ENCODE measurements at places on chromosomes 5 and 9.

GRCh38 chr5:34626751-34627150, 29.4 kb upstream of the RAI14 start:
- no peak for DNase-seq

DNA sequence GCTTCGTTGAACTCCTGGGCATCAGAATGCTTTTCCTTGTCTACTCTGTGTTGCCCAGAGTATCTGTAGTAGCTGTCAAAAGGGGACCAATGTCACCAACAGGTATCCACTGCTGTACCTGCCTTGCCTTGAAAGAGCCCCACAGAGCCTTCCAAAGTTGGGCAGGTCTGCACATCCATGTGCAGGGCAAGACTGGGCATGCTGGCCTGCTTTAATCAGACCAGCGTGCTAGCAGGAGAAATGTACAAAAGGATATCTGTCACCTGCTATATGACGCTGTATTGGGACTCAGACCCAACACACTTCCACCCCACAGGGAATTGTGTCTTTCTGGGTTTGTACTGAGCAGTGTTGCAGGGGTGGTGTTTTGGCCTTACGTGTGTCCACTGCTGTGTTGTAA, 11.9 kb downstream of the DELE1 start:
- DNase-seq, result no peak

DNA sequence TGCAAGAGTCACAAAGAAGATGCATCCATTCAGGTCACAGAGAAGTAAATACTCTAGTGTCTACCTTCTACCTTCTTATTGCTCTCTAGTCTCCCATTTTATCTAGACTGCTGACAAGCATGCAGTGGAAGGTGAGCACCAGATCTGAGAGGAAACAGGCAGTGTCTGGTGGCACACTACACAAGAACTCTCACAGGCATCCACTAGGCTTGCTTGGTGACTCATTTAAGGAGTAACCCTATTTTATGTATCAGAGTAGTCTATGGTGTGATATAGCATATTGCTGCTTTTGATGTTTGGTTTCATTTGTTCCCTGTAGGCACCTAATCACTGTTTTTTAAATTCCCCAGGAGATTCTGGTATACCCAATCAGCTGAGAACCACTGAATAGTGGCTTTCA, 1.6 kb upstream of the THBS4 start:
- DNase-seq, result no peak

DNA sequence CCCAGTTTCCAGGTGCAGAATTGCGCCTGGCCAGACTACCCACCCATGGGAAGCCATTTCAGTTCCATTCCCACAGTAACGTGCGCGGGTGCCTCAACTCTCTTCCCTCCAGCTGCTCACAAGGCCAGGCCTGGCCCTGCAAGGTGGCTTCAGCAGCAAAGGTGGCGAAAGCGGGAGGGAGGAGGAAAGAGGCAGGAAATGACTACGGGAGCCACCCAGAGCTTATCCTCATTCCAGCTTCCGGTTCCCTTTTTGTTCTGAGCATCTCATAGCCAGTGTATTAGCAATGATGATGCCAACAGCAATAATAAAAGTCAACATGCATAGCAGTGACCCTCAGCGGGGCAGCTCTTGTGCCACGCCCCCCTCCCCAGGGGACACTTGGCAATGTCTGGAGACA, 101.5 kb upstream of the BOD1 start:
- no peak for DNase-seq

DNA sequence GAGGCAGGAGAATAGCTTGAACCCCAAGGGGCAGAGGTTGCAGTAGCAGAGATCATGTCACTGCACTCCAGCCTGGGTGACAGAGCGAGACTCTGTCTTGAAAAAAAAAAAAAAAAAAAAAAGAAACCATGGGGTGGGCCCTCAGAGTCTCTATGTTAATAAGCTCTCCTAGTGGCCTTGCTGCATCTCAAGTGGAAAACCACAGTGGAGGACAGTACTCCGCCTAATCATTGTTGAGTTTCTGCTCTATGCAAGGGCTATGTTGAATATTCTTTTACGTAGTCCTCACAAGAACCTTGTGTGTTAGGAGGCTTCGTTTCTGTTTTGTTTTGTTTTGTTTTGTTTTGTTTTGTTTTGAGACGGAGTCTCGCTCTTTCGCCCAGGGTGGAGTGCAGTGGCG, 48.9 kb downstream of the TJP2 start:
- DNase-seq, result no peak

- DNase-seq, result no peak
These were observed 512.9 kb downstream of the EFNA5 start for GRCh38 chr5:107157809-107158208.

- no peak for DNase-seq
These were observed 277.7 kb upstream of the PCSK5 start for GRCh38 chr9:75612754-75613153.

- no peak for DNase-seq
These were observed 1.6 kb downstream of the ANXA2R start for GRCh38 chr5:43038496-43038989.

- no peak for DNase-seq
These were observed 153.7 kb downstream of the NDUFS4 start for GRCh38 chr5:53713978-53714666.

GRCh38 chr9:97529363-97530076, 28.1 kb downstream of the TMOD1 start:
- DNase-seq, result no peak

DNA sequence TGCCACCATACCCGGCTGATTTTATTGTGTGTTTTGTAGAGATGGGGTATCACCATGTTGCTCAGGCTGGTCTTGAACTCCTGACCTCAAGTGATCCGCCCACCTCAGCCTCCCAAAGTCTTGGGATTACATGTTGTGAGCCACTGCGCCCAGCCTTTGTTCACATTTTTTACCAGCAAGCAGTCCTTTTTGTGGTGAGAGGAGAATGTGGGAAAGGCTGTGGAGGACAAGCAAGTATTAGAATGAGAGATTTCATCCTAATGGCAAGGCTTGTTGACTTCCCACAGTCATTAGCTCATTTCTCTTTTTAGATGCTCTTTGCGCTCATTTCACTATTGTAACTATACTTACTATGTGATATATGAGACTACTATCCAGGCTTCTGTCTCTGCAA, 6.1 kb downstream of the IL31RA start:
- no peak for DNase-seq

GRCh38 chr5:65391591-65391990, 90.1 kb downstream of the ADAMTS6 start:
- no peak for DNase-seq

DNA sequence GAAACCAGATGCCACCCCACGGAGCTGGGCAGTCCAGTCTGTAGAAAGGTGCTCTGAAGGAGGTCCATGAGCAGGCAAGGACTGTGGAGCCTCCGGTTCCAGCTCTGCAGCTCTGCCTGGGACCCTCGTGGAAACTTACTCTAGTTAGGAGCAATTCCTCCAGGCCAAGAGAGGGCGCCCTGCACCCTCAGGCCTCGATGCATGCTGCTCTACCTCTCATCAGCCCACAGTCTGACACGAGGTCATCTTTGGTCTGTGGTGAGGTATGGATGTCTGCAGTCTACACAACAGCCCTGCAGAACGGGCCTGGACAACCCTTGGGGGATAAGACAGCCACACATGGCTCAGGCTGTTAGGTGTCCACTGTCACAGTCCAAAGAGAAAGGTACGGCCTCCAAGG, 50.6 kb upstream of the UBTD2 start:
- DNase-seq, result no peak

- no peak for DNase-seq
These were observed 124.9 kb downstream of the EHMT1 start for GRCh38 chr9:137743695-137744094.

DNA sequence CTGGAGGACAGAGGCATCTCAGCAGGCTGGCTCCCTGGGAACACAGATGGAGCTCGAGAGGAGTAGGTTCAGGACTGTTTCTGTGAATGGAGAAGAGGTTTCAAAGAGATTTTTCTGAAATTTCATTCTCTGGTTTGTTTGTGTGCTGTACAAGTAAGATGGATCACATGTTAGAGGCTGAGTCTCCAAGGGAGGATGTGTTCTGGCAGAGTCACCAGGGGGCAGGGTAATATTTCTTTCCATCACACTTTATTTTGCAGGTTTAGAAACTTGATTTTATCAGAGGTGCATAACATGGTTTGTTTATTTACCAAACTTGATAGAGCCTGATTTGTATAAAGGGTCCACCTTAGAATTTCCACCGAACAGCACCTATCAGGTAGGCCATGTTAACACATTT, 69.2 kb upstream of the ARL15 start:
- no peak for DNase-seq

DNA sequence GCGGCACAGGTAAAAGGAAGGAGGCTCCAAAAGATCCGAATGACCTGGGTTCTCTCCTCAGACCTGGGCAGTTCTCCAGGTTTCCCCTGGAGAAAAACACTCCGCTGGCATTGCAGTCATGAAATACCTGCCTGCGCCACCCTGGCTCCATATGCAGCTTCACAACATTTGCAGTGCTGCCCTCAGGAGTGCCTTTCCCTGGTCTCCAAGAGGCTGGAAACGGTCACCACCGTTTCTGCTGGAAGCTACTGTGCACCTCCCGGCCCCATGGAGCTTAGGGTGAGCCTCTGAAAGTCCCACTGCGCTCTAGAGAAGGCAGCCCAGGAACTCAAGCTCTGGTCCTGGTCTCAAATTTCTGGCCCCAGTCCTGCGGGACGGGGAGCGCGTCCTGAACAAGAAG, 670 bp downstream of the UGT3A1 start:
- DNase-seq, result no peak

DNA sequence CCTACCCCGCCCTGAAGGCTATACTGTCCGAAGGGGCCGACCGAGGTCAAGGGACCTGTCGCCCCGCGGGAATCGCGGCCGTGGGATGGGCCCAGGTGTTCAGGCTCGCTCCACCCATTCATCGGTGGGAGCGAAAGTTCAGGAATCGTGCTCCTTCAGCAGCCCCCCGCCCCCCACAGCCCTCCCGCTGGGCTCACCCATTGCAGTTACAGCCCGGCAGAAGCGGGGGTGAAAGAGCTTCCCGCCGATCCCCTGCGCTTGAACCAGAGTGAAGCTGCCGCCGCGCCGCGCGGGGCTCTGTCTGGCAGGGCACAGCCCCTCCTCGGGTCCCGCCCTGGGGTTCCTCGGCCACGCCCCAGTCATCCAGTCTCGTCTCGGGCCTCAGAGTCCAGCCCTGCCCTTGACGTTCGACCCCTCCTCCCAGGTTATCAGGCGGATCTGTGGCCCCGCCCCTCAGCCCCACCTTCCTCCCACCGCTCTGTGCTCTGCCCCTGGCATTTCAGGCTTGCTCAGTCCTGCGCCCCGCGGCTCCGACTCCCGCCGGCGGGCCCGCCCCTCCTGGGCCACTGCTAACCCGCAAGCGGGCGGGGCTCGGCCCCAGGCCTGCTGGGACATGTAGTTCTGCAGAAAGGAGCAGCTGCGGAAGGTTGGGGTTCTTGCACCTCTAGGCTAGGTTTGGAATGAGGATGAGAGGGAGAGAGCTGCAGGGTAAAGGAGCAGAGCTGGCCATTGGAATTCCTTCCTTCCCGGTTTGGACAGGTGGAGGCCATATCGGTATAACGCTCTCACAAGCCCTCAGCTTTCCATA, at the start of gene MYORG:
Gene MYORG, minus strand, starts transcription at position 303 of the 808 bp plus-strand sequence. CDS start 3,955 bp downstream, outside the sequence.
- DNase-seq, result peak; percentile 90

GRCh38 chr5:68644971-68645370, 429.4 kb downstream of the PIK3R1 start:
- no peak for DNase-seq

- no peak for DNase-seq
These were observed 36.4 kb downstream of the NXNL2 start for GRCh38 chr9:88571419-88571818.

GRCh38 chr9:93596399-93596798, 20.0 kb downstream of the PHF2 start:
- no peak for DNase-seq

GRCh38 chr5:1789834-1790471, 9.7 kb downstream of the MRPL36 start:
- no peak for DNase-seq

- no peak for DNase-seq
These were observed 1063.5 kb upstream of the NUDT12 start for GRCh38 chr5:104626122-104626521.

DNA sequence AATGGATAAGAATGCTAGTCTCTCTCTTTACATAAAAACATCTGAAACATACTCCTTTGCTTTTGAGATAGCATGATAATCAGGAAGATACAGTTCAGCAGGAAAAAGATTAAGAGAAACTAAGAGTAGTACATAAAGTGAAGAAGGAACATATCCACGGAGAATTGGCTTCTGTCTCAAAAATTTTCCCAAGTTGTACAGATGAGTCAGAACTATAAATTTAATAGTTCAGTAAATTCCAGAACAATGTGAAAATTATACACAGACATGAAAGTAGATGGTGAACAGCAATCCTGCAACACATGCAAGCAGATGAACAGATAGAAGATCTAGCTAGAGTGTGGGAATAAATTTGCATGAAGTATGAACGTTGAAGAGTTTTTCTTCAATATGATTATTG, 691.4 kb upstream of the RIOK2 start:
- no peak for DNase-seq

Data from DMS 273 treated with DMSO at 0.1 percent for 48 hours (cell line).